ENCODE measurements at places on chromosomes 4 and X. TPM values are rescaled to one million over a fixed set of nuclear protein-coding genes. Genes with fewer than 3 reads are reported as not detected.

- DNase-seq, result no peak
These were observed 21.1 kb upstream of the PAPSS1 start for GRCh38 chr4:107740950-107741701.

GRCh38 chr4:160716551-160716950 is 1447.2 kb downstream of the FSTL5 start:
- no peak for DNase-seq

WDFY3 gene
- total RNA-seq, result 0.47 TPM

MAGEA3 gene
- total RNA-seq, result 0.33 TPM

TRAM1L1 gene
- total RNA-seq, result not detected
